ENCODE measurements at places on chromosomes 6 and 20.

- H3K36me3 ChIP-seq = no peaks in the 10 kb centered on the region
- H3K4me3 ChIP-seq = no peak overlapping the region
- no peaks in the 10 kb centered on the region for H3K4me1 ChIP-seq
- peaks cover 20% of the 10 kb centered on the region for H3K27me3 ChIP-seq
- H3K27ac ChIP-seq = no peak overlapping the region
These were observed 33.3 kb downstream of the CPNE5 start for GRCh38 chr6:36805917-36806316.

DNA sequence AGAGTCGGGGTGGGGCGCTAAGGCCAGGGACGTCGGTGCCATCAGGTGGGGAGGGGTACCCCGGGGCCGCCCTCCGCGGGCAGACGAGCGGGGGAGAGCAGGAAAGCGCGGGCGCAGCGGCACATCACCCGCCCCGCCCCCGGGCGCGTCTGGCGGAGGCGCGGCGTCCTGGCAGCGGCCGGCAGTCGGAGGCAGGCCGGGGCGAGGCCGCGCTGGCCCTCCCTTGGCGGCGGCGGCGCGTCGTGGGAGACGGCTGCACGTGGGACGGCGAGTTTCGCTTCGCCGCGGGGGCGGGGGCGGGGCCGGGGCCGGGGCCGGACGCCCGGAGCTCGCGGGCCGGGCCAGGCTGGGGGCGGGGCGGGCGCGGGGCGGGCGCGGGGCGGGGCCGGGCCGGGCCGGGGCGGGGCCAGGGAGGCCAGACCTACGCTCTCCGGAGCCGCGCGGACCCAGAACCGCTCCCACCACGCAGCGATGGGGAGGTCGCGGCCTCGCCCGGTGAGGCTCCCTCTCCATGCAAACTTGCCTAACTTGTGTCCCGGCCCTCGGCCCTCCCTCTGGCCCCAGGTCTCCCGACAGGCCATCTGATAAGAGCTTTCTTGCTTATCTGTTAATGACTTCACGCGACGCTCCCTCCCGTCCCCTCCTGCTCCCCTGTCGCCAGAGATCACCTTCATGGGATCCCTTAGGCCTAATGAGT is 12.5 kb downstream of the ITPR3 start:
- DNase-seq = peak; percentile 66
- H3K27me3 ChIP-seq = no peaks in the 10 kb centered on the region
- peaks cover 39% of the 10 kb centered on the region for H3K36me3 ChIP-seq

- DNase-seq = peak; percentile 69
- H3K4me3 ChIP-seq = no peak overlapping the region
- H3K27me3 ChIP-seq = peaks cover 42% of the 10 kb centered on the region
- H3K4me1 ChIP-seq = no peaks in the 10 kb centered on the region
These were observed 278.4 kb downstream of the LRFN2 start for GRCh38 chr6:40308533-40309306.

DNA sequence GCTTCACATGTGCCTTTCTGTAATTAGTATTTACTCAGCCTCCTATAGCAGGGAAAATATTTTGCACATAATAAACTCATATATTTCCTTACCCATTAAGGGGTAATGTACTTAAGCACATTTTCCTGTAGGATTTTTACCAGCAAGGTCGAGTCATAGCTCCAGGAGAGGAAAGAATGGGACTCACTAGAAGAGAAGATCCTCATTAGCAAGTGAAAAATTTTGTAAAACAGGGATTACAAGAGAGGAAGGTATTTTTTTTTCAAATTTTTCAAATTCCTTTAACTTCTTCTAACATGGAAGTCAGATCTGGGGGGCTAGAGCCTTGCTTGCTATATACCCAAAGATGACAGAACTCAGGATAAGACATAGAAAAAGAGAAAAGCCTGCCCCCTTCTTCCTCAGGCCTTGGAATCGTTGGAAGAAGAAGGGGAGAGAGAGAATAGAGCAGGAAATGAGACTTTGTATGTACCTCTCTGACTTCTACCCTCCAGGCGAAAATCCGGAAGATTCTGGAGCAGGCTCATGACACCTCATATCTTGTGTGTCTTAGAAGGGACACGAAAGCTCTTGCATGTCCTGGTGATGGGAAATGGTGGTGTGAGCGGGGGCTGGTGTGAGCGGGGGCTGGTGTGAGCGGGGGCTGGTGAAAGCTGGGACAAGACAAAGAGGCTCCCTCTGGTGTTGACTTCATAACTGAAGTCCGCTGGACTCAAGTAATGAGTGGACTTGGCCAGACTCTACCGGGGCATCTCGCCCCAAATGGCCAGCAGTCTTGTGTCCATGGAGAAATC is 256.9 kb upstream of the PLCB4 start:
- no peak overlapping the region for H3K27ac ChIP-seq
- H3K4me1 ChIP-seq = no peaks in the 10 kb centered on the region
- no peaks in the 10 kb centered on the region for H3K36me3 ChIP-seq
- DNase-seq = no peak

DNA sequence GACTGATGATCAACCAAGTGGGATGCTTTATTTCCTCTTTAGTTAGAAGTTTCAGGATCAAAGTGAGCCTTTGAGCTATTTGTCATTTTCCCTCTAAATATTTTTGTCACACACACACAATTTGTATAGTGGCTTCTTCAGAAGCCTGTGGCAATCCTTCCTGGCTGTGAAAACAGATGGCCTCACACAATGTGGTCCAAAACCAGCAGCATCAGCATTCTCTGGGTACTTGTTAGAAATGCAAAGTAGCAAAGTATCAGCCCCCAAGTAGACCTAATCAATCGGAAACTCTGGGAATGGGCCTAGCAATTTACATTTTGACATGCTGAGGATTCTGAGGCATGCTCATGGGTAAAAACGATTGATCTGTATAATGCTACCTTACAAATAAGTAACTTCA is 115.9 kb downstream of the PAX1 start:
- H3K36me3 ChIP-seq = no peaks in the 10 kb centered on the region
- no peaks in the 10 kb centered on the region for H3K27me3 ChIP-seq
- no peak overlapping the region for H3K27ac ChIP-seq
- no peaks in the 10 kb centered on the region for H3K4me1 ChIP-seq
- H3K4me3 ChIP-seq = no peak overlapping the region

DNA sequence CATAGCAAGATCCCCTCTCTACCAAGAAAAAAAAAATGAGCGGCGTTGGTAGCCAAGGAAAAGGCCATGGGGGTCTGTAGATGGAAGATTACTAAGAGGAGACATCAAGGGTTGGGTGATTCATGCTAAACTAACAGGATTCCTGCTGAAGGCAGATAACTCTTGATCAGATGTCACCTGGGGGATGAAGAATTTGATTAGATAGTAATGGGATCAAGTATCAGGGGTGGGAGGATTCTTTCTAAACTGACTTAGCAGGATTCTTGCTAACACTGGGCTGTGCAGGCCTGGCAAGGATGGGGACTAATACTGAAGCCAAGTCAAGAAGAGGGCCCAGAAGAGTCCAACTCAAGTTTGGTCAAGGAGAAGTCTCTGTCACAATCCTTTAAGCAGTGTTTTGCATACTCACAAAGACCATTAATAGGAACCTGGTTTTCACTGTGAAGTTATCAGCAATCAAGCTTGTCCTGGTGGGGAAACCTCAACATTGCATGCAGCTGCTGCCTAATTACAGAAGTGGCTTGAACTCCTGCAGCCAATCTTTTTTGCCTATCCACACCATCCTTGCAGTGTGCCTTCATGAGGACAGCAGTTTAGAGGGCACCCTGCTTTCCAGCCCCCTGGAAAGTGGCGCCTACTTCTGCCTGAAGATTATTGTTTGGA is 61.3 kb downstream of the ANKRD6 start:
- peaks cover 8% of the 10 kb centered on the region for H3K27me3 ChIP-seq
- H3K36me3 ChIP-seq = no peaks in the 10 kb centered on the region
- no peak overlapping the region for H3K27ac ChIP-seq
- H3K4me1 ChIP-seq = no peaks in the 10 kb centered on the region
- no peak overlapping the region for H3K4me3 ChIP-seq

- H3K36me3 ChIP-seq = peaks cover 26% of the 10 kb centered on the region
- DNase-seq = peak; percentile 76
- H3K4me3 ChIP-seq = peak overlapping the region; percentile 77
- peaks cover 39% of the 10 kb centered on the region for H3K4me1 ChIP-seq
These were observed 2.0 kb upstream of the PLCG1 start for GRCh38 chr20:41135187-41135887.

DNA sequence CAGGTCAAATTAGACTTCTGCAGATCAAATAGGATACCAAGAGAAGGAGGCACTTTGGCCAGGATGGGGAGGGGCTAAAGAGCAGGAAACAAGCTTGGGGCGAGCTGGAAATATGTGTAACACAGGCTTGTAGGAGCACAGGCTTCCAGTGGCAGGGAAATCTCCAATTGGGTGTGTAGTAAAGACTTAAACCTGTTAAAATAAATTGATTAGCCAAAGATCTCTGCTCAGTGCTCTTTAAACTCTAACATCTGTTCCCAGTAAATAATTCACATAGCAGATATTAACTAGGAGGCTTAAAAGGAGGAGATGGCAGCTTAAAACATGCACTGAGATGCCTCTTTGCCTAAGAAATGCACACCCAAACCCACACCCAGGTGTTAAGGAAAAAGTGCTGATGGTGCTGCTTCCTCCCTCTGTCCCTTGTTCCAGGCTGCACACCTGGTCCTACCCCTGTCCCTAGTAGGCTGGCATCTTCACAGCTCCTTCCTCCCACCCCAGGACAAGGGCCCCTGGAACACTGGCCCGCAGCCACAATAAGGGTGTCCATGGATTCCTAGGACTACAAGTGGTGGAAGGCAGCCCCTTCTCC is 93.5 kb upstream of the MLN start:
- peaks cover 75% of the 10 kb centered on the region for H3K4me1 ChIP-seq
- peak; percentile 34 for DNase-seq
- no peaks in the 10 kb centered on the region for H3K27me3 ChIP-seq
- H3K4me3 ChIP-seq = no peak overlapping the region

DNA sequence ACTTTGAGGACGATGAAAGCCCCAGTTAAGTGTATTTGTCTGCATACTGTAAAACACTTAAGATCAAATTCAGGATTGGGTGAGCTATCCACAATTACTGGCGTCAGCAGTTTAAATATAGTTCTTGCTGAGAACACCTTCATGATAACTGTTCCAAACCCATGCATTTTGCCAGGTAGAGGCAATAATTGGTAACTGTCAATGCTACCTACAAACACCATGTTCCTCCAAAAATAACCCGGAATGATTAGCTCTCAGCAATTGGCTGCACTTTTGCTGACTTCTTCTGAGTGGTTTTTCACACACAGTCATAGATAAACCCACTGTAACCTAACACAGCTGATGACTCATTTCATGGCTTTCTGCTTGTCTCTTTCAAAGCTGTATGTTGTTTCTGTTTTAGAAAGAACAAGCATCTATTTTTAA is 1358.6 kb upstream of the GJE1 start:
- H3K27me3 ChIP-seq = peaks cover 2% of the 10 kb centered on the region
- no peak overlapping the region for H3K27ac ChIP-seq
- no peaks in the 10 kb centered on the region for H3K36me3 ChIP-seq
- peaks cover 10% of the 10 kb centered on the region for H3K4me1 ChIP-seq
- H3K4me3 ChIP-seq = no peak overlapping the region

GRCh38 chr6:68127074-68127473 is 508.0 kb upstream of the ADGRB3 start:
- DNase-seq = no peak
- no peaks in the 10 kb centered on the region for H3K27me3 ChIP-seq
- H3K36me3 ChIP-seq = no peaks in the 10 kb centered on the region
- H3K4me1 ChIP-seq = no peaks in the 10 kb centered on the region
- no peak overlapping the region for H3K27ac ChIP-seq

GRCh38 chr6:107115695-107116327 is 496 bp upstream of the BEND3 start:
- H3K36me3 ChIP-seq = no peaks in the 10 kb centered on the region
- H3K27ac ChIP-seq = peak overlapping the region; percentile 25
- H3K4me1 ChIP-seq = peaks cover 20% of the 10 kb centered on the region
- DNase-seq = peak; percentile 39
- H3K4me3 ChIP-seq = peak overlapping the region; percentile 74
- peaks cover 13% of the 10 kb centered on the region for H3K27me3 ChIP-seq

DNA sequence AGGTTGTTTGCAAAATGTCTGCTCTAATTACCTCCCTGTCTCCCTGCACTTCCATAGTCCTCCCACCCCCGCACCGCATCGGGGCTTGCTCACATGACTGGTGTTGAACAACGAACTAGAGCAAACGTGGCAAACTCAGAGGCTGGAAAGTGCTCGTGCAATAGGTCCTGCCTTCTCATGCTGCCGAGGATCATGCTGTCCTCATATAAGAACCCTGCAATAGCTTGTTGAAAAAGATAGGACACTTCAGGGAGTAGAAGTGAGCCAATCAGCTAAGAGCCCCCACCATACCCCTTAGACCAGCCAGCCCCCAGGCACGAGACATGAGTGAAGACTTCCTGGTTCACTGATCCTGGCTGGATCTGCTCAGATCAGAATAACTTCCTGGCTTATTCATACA is 219.2 kb downstream of the C6orf118 start:
- no peaks in the 10 kb centered on the region for H3K4me1 ChIP-seq
- H3K27ac ChIP-seq = no peak overlapping the region
- no peak for DNase-seq
- H3K36me3 ChIP-seq = no peaks in the 10 kb centered on the region

- H3K36me3 ChIP-seq = no peaks in the 10 kb centered on the region
- H3K27ac ChIP-seq = no peak overlapping the region
- no peak overlapping the region for H3K4me3 ChIP-seq
- H3K27me3 ChIP-seq = no peaks in the 10 kb centered on the region
- no peaks in the 10 kb centered on the region for H3K4me1 ChIP-seq
These were observed 246.7 kb downstream of the FOXC1 start for GRCh38 chr6:1856381-1856780.

DNA sequence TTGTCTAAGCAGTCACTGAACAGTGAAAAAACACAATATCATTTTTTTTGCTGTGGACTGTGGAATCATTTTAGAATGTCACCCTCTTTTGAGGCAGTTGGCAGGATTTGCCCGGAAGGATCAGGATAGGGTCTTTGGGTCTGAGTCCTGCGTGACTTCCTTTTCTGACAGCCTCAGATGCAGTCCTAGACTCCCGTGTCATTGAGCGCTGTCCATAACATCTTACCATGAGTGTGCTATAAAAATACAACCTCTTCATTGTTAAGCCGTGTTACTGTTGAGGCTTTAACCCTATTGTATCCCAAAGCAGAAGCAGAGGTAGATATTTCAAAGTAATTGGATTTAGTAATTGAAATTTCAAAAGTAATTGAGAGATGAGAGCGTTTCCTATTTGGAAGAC is 30.6 kb downstream of the ARID1B start:
- H3K4me3 ChIP-seq = no peak overlapping the region
- H3K4me1 ChIP-seq = peaks cover 57% of the 10 kb centered on the region
- no peaks in the 10 kb centered on the region for H3K27me3 ChIP-seq
- peaks cover 20% of the 10 kb centered on the region for H3K36me3 ChIP-seq
- no peak for DNase-seq

DNA sequence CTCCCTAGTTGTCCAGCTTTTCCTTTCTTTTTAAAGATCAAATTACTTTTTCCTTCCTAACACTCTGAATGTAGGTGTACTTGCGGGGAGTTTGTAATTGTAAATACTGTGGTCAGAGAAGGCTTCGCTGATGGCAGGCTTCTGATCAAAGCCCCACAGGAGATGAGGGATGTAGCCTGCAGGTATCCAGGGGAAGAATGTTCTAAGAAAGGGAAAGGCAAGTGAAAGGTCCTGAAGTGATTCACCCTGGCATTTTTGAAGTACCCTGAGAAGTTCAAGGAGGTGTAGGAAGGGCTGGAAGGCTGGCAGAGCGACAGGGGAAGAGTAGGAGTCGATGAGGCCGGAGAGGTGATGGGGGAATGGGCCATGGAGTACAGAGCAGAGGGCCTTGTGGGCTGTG is 38.2 kb upstream of the CCN6 start:
- DNase-seq = no peak
- H3K4me3 ChIP-seq = no peak overlapping the region
- H3K27ac ChIP-seq = no peak overlapping the region
- H3K4me1 ChIP-seq = peaks cover 11% of the 10 kb centered on the region
- H3K27me3 ChIP-seq = no peaks in the 10 kb centered on the region

GRCh38 chr6:109781001-109781400 is 89.9 kb downstream of the FIG4 start:
- no peak for DNase-seq
- no peaks in the 10 kb centered on the region for H3K4me1 ChIP-seq
- H3K27ac ChIP-seq = no peak overlapping the region
- peaks cover 1% of the 10 kb centered on the region for H3K36me3 ChIP-seq

All from activated CD8-positive, alpha-beta T cell treated with anti-CD3 and anti-CD28 coated beads, Interleukin-2, amount 10 ng/mL, durations not matched to agents 7 days and 5 days (primary cell).